ENCODE measurements at places on chromosomes 3 and 15. TPM values are rescaled to one million over a fixed set of nuclear protein-coding genes. Genes with fewer than 3 reads are reported as not detected.

Gene SPG21
- total RNA-seq: 61.0 TPM

DNA sequence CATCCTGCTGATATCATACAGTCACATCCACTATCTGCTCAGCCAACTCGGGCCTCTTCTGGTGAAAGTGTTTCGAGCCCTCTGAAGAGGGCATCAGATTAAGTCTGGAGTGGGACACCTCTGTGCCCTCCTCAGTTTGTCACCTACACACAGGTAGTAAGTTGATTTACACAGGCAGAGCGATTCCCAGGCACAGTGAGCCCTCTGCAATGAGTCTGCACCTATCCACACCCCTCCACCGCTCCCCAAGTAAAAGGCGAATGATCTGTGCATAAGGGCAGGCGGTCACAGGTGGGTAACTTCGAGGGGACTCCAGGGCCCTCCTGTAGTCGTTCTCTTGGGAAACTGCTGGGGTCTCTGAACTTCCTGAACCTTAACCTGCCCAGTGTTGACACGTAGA is 152.0 kb downstream of the ATP10A start:
- no peaks in the 10 kb centered on the region for H3K4me1 ChIP-seq
- no peak for DNase-seq
- H3K27ac ChIP-seq: no peak overlapping the region
- no peaks in the 10 kb centered on the region for H3K27me3 ChIP-seq

DNA sequence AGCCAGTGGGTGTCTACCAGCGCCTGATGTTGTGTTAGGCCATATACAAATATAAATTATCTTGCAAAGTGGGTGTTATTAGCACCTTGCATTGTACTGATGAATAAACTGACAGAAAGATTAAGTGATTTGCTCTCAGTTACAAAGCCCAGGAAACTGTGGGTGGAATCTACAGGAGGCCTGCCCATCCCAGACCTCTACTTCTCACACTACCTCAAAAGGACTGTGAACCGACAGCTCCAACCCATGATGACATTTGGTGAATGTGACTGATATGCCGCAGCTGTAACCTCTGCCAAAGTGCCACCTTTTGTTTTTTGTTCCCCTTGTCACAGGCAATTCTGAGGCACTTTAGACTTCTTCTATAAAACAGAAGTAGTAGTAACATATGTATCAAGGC is 43.7 kb upstream of the KCNMB2 start:
- H3K27me3 ChIP-seq: no peaks in the 10 kb centered on the region
- no peak overlapping the region for H3K4me3 ChIP-seq
- H3K27ac ChIP-seq: no peak overlapping the region
- no peaks in the 10 kb centered on the region for H3K36me3 ChIP-seq
- no peak for DNase-seq

DNA sequence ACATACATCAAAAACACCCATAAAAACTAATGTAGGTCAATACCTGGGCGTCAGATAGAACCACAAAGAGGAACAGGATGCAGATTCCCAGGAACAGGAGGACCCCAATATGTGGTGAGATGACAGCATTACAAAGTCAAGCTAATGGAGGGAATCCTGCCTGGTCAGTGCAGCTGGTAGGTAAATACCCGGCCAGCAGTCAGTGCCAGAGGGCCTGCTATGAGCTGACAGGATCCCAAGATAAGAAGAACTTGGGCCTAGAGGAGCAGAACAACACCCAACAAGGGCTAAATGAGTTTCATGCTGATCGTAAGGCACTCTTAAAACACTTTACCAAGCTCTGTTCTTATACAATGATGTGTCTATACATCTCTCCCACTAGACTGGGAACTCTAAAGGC is 61.2 kb upstream of the KCNMB2 start:
- no peak overlapping the region for H3K4me3 ChIP-seq
- H3K27me3 ChIP-seq: no peaks in the 10 kb centered on the region
- no peaks in the 10 kb centered on the region for H3K4me1 ChIP-seq
- no peak overlapping the region for H3K27ac ChIP-seq

DNA sequence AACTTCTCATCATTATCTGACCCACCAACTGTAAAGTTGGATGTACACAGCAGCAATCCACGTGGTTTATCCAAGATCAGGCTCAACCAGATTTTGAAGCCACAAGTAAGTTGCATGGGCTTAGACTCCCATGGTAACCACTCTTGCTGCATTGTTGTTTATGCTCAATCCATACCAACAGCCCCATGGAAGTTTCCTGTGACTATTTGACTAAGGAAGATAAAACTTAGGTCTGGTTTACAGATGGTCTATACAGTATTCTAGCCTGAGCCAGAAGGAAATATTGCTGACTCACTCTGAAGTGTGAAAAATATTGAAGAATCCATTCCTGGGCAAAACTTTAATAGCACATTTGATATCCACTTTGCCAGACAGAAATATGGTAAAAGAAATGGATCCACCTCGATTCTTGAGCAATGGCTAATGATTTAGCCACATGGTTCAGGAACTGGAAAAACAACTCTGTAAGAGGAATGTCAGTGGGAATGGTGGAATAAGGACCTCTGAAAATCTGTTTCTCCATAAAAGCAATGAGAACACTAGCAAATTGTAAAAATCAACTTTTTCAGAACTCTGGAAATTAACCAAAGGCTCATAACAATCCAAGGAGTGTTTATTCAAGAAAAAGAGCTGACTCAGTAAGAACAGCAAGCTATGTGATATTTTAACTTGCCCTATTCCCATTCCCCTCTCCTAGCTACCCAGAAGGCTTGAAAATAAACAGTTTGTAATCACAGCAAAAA is 162.9 kb upstream of the STT3B start:
- no peak overlapping the region for H3K4me3 ChIP-seq
- DNase-seq: peak; percentile 13

Gene CMTM8
- 1.6 TPM for total RNA-seq
